ENCODE measurements at places on chromosomes 7 and 10.
A peak's percentile ranks its signal among the peaks of the same experiment; 100 is the strongest.

- H3K4me3 ChIP-seq, result peak overlapping the region; percentile 30
- peaks cover 18% of the 10 kb centered on the region for H3K4me1 ChIP-seq
- H3K36me3 ChIP-seq, result no peaks in the 10 kb centered on the region
- DNase-seq, result no peak
Observed at GRCh38 chr7:44068054-44068453, 2.7 kb upstream of the PGAM2 start.

DNA sequence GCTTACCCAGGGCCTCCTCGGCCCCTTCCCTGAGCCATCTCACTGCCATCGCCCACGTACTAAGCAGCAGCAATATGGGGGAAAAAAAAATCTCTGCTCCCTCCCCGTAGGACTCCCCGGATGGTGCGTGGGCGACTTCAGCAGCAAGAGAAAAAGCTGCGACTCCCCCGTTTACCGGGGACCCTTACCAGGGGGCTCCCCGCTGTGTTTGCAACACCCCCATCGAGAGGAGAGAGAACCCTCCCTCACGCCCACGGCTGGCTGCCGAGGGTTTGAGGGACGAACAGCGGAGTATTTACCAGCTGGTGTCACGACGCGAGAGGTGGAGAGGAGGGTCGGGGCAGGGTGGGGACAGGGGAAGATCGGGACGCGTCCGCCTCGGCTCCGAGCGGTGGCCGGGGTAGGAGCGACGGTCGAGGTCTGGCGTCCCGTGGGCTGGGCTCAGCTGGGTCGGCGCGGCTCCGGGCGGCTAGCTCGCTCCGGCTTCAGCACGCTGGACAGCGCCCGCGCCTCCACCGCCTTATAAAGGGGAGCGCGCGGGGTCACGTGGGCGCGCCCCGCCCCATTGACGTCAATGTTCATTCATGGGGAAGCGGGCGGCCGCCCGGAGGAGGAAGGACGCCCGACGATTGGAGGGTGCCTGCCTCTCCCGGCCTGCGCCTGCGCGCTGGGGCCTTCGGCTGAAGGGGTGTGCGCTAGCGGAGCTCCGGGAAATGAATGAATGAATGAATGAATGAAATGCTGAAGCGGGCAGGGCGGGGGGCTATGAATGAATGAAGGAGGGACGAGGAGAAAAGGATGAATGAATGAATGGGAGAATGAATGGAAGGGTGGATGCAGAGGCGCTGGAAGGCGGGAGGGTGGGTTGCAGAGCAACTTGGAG is at the start of gene VGF:
VGF (minus strand) TSS at position 495 of the 883 bp plus-strand sequence. CDS start 726 bp downstream, outside the sequence.
- peaks cover 32% of the 10 kb centered on the region for H3K4me1 ChIP-seq
- peak; percentile 94 for DNase-seq
- H3K27me3 ChIP-seq, result peaks cover 51% of the 10 kb centered on the region
- no peaks in the 10 kb centered on the region for H3K36me3 ChIP-seq
- peak within 1 kb of the TSS; percentile 48 for H3K27ac ChIP-seq
- peak within 1 kb of the TSS; percentile 84 for H3K4me3 ChIP-seq

GRCh38 chr7:4823441-4824119 is 38.2 kb downstream of the PAPOLB start:
- H3K4me3 ChIP-seq, result no peak overlapping the region
- H3K36me3 ChIP-seq, result peaks cover 5% of the 10 kb centered on the region
- H3K27me3 ChIP-seq, result peaks cover 7% of the 10 kb centered on the region
- H3K4me1 ChIP-seq, result peaks cover 5% of the 10 kb centered on the region
- no peak for DNase-seq
- no peak overlapping the region for H3K27ac ChIP-seq

- H3K27me3 ChIP-seq, result peaks cover 2% of the 10 kb centered on the region
- H3K4me1 ChIP-seq, result peaks cover 4% of the 10 kb centered on the region
- H3K27ac ChIP-seq, result no peak overlapping the region
- DNase-seq, result no peak
- H3K4me3 ChIP-seq, result no peak overlapping the region
- peaks cover 11% of the 10 kb centered on the region for H3K36me3 ChIP-seq
Observed at GRCh38 chr10:116316503-116316902, 7.7 kb upstream of the CCDC172 start.

GRCh38 chr10:1440897-1441296 is 296.4 kb downstream of the ADARB2 start:
- no peaks in the 10 kb centered on the region for H3K27me3 ChIP-seq
- DNase-seq, result no peak
- H3K4me1 ChIP-seq, result peaks cover 8% of the 10 kb centered on the region
- H3K36me3 ChIP-seq, result no peaks in the 10 kb centered on the region
- H3K27ac ChIP-seq, result no peak overlapping the region
- no peak overlapping the region for H3K4me3 ChIP-seq

GRCh38 chr10:131725581-131726069 is 175.2 kb upstream of the PPP2R2D start:
- no peak for DNase-seq
- H3K4me1 ChIP-seq, result no peaks in the 10 kb centered on the region
- no peak overlapping the region for H3K4me3 ChIP-seq

DNA sequence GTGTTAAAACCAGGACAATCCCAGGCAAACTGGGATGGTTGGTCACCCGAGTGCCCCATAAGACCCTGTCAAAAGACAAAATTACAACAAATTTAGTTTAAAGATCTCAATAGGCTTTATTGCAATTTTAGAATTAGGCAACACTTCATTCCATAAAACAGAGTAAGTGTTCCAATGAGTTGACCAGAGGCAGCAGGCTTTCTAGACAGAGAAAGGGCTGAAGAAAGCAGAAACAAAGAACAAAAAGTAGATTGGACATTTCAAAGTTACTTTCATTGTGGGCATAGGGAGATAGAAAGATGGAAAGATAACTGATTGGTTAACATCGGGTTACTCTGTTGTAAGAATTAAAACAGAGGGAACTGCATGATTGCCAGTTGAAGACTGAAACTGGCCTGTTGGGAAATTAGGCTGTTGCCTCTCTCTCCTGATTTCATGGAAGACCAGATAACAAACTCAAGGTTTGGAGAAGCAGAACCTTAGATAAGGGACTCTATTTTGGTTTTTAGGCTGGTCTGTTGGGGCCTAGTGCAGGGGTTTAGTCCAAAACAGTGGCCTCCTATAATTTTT is 36.3 kb downstream of the ENTPD1 start:
- H3K4me1 ChIP-seq, result no peaks in the 10 kb centered on the region
- no peaks in the 10 kb centered on the region for H3K36me3 ChIP-seq
- no peak overlapping the region for H3K4me3 ChIP-seq
- no peak for DNase-seq
- no peak overlapping the region for H3K27ac ChIP-seq

- no peaks in the 10 kb centered on the region for H3K4me1 ChIP-seq
- no peak for DNase-seq
- H3K4me3 ChIP-seq, result no peak overlapping the region
- no peak overlapping the region for H3K27ac ChIP-seq
Observed at GRCh38 chr7:45944058-45944457, 23.0 kb upstream of the IGFBP3 start.

- peak overlapping the region; percentile 82 for H3K4me3 ChIP-seq
- H3K36me3 ChIP-seq, result no peaks in the 10 kb centered on the region
- H3K4me1 ChIP-seq, result peaks cover 65% of the 10 kb centered on the region
- no peak for DNase-seq
- H3K27ac ChIP-seq, result peak overlapping the region; percentile 95
- peaks cover 5% of the 10 kb centered on the region for H3K27me3 ChIP-seq
Observed at GRCh38 chr10:102674566-102674965, 30.3 kb downstream of the TRIM8 start.

- H3K36me3 ChIP-seq, result no peaks in the 10 kb centered on the region
- H3K4me3 ChIP-seq, result no peak overlapping the region
- peaks cover 2% of the 10 kb centered on the region for H3K27me3 ChIP-seq
- DNase-seq, result no peak
- no peak overlapping the region for H3K27ac ChIP-seq
- H3K4me1 ChIP-seq, result peaks cover 14% of the 10 kb centered on the region
Observed at GRCh38 chr10:75356484-75356883, 45.1 kb downstream of the ZNF503 start.

- H3K27me3 ChIP-seq, result no peaks in the 10 kb centered on the region
- H3K36me3 ChIP-seq, result no peaks in the 10 kb centered on the region
- H3K27ac ChIP-seq, result no peak overlapping the region
- H3K4me1 ChIP-seq, result peaks cover 13% of the 10 kb centered on the region
- no peak for DNase-seq
- H3K4me3 ChIP-seq, result no peak overlapping the region
Observed at GRCh38 chr7:123755338-123755737, 6.5 kb upstream of the WASL start.

DNA sequence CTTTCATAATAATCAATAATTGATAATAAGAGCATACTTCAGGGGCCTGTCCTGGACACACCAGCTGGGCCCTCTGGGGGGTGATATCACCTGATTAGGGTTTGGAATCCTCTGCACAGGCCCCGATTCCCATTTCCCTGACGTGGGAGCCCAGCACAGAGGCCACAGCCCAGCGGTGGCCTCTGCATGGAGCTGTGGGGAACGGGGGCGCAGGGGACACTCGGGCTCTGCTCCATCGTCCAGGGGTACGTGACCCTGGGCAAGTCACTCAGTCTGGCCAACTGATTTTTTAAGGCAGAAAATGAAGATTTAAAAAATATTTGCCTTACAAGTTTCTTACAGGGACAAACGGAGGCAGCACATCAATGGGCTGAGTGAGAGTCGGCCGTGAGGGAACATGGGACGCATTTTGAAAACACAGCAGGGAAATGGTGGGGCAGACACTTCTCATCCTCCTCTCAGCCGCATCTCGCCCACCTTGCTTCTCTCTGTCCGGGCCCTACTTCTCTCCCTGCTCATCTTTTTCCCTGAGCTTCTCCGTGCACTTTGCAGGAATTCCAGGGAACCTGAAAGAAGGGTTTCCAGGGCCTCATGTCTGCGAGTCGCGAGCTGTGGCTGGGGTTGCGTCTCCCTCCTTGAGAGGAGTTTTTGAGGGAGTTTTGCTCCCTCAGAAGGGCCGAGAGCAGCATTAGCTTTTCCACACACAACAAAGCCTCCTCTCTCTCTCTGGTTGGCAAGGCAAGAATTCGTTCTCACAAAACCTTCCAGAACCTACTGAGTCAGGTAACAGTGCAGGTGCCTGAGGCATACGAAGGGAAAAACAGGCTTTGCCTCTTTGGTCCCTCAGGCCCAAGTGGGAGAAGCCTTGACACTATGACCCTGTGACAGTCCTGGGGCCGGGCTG is 312.0 kb downstream of the WDR37 start:
- no peak for DNase-seq
- H3K4me1 ChIP-seq, result peaks cover 6% of the 10 kb centered on the region
- H3K27ac ChIP-seq, result no peak overlapping the region

- no peak overlapping the region for H3K27ac ChIP-seq
- peaks cover 2% of the 10 kb centered on the region for H3K27me3 ChIP-seq
- no peak for DNase-seq
- H3K4me1 ChIP-seq, result peaks cover 2% of the 10 kb centered on the region
Observed at GRCh38 chr7:77812290-77812685, 13.7 kb downstream of the PHTF2 start.

GRCh38 chr7:117816727-117817126 is 56.5 kb downstream of the CTTNBP2 start:
- H3K4me3 ChIP-seq, result no peak overlapping the region
- H3K36me3 ChIP-seq, result no peaks in the 10 kb centered on the region
- H3K27ac ChIP-seq, result no peak overlapping the region
- no peaks in the 10 kb centered on the region for H3K27me3 ChIP-seq
- DNase-seq, result no peak

GRCh38 chr7:21934808-21935207 is 10.9 kb downstream of the CDCA7L start:
- H3K4me3 ChIP-seq, result no peak overlapping the region
- H3K27ac ChIP-seq, result no peak overlapping the region
- H3K4me1 ChIP-seq, result peaks cover 6% of the 10 kb centered on the region
- DNase-seq, result no peak
- H3K27me3 ChIP-seq, result peaks cover 3% of the 10 kb centered on the region
- peaks cover 4% of the 10 kb centered on the region for H3K36me3 ChIP-seq

DNA sequence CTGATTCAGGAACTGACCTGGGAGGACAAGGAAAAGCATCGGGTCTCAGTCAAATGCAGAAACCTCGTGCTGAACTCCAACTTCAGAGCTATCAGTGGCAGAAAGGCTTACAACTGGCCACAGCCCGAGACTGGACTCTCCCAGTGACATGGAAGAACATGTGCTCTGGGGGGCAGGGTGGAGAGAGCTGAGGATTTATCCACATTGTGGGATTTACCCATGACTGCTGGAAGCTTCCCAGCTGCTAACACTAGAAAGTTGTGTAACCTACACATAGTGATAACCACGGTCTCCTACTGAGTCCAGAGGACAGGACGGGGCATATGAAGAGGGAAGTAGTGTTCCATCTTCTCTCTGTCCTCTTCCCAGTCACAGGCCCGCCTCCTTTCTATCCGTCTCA is 103.4 kb downstream of the ITIH5 start:
- no peak overlapping the region for H3K27ac ChIP-seq
- H3K4me3 ChIP-seq, result no peak overlapping the region
- H3K27me3 ChIP-seq, result peaks cover 3% of the 10 kb centered on the region
- peaks cover 16% of the 10 kb centered on the region for H3K4me1 ChIP-seq

- H3K27me3 ChIP-seq, result peaks cover 14% of the 10 kb centered on the region
- peaks cover 13% of the 10 kb centered on the region for H3K4me1 ChIP-seq
- no peak overlapping the region for H3K4me3 ChIP-seq
- H3K36me3 ChIP-seq, result no peaks in the 10 kb centered on the region
- no peak overlapping the region for H3K27ac ChIP-seq
Observed at GRCh38 chr10:69836731-69837030, 35.0 kb downstream of the COL13A1 start.

DNA sequence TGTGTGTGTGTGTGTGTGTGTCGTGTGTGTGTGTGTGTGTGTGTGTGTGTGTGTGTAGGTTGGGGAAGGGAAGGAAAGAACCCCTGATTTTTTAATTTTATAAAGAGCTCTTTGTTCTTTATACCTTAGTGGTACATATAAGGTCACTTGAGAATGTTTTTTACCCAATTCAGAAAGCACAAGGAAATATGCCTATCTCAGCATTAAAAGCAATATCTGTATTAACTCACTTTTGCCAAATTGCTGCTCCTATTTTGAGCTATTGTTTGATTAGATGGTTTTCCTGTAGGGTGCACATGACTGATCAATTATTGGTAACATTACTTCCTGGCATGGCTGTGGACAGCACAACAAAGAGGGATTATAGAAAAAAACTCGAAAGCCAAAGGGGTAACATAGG is 60.5 kb downstream of the SEMA3D start:
- no peak overlapping the region for H3K27ac ChIP-seq
- H3K27me3 ChIP-seq, result no peaks in the 10 kb centered on the region
- H3K4me3 ChIP-seq, result no peak overlapping the region
- DNase-seq, result no peak
- H3K36me3 ChIP-seq, result no peaks in the 10 kb centered on the region

- no peak for DNase-seq
- no peak overlapping the region for H3K27ac ChIP-seq
- peaks cover 12% of the 10 kb centered on the region for H3K36me3 ChIP-seq
- peaks cover 8% of the 10 kb centered on the region for H3K27me3 ChIP-seq
Observed at GRCh38 chr10:10774416-10774815, 243.3 kb upstream of the CELF2 start.

- no peak overlapping the region for H3K4me3 ChIP-seq
- DNase-seq, result no peak
- H3K4me1 ChIP-seq, result peaks cover 31% of the 10 kb centered on the region
- no peaks in the 10 kb centered on the region for H3K36me3 ChIP-seq
- H3K27me3 ChIP-seq, result peaks cover 11% of the 10 kb centered on the region
Observed at GRCh38 chr10:47454008-47454779, 29.7 kb downstream of the ANXA8 start.
